Cortex of kidney (tissue), 1 donor: ENCODE measurements at places on chromosomes 2 and 18.

- DNase-seq = no peak
Measured at GRCh38 chr18:63017076-63017475, 301.7 kb downstream of the PHLPP1 start.

- no peak for DNase-seq
Measured at GRCh38 chr2:174624895-174625430, 27.4 kb upstream of the WIPF1 start.

DNA sequence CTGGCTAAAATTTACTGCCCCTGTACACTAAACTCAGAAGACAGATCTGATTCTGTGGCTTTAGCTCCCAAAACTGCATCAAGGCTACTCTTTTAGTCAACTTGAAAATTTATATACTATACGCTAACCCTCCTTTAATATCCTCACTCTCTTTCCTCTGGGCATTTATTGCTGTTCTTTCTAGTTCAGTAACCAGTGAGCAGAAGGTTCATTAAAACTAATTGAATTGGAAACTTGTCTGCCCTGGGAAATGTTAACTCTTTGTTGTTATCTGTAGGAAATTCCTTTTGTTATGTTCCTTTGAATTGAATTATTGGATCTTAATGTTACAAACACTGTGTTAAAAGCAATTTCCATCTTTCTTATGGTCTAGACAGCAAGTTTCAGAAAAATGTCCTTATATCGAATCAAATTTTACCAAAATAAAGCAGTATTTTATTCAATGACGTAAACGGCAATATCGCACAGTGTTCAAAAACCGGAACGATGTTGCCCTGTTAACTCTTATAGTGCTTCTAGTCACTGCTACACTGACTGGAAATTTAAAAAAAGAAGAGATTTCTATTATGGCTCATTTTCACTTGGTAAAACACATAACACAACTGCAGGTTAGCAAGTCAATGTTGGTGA lies 168.3 kb downstream of the NR4A2 start:
- DNase-seq = no peak

DNA sequence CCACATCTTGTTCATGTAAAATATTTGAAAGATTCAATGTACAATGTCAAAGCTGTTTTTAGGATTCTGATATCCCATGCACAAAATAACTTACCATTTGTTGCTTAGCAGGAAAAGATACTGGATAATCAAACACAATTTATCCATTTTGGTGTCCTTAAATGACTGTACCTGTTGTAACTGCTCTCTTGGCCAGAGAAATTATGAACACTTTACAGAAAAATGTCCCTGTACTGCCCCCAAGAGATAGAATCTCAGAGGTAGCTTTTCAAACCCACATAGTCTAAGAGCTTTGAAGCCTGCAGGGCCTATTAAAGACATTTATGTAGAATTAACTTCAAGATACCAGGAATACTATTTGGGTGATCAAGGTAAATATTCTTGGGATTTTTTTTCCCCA lies 12.2 kb upstream of the ME2 start:
- no peak for DNase-seq

DNA sequence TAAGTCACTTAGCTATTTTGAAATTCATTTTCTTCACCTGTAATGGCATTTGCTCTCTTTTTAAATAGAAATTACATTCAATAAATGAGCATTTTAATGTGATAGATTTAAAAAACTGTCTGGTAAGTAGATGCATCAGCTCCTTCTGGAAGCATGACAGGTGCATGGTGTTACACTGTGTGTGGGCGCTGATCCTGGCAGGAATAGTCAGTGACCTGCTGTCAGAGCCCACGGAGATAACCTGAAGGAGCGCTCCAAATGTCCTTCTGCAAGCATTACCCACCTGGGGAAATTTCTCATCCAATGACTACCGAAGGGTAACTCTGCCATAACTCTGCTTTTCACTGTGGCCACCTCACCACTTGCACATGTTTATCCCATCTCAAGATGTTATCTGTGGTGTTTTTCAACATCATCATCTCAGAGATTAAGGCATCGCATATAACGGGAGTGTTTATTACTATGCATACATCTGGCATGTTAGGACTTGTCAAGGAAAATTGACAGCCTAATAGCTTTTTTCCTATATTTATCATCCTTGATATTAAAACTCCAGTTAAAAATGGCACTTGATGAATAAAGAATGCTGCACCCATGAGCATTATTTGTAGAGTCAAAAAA lies 637.3 kb downstream of the ERBB4 start:
- DNase-seq = no peak

- DNase-seq = no peak
Measured at GRCh38 chr2:216549926-216550690, 51.5 kb downstream of the RPL37A start.

DNA sequence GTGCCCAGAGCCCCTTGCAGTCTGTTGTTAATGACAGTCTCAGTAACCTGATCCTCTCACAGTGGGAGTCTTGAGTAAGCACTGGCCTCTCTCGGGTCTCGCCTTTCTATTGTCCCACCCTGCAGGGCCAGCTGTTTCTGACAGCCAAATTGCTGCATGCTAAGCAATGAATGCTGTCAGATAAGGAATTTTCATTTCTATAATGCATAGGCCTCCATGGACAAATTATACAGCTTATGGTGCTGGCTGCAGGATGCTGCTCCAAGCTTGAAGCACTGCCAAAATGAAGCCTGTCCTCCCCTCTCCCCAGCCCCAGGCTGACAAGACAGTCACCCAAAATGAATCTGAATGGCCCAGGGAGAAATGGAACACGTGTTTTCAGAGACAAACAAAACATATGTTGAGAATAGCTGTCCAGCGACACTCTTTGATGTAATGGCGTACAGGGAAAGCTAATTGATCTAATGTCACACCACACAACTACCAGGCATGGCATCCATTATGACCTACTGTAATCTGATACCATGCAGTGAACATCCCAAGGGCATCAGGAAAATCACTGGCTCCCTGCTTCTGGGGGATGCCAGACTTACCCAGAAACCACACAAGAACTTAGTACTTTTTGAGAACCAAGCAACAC lies 36.8 kb downstream of the ACVR1 start:
- no peak for DNase-seq

GRCh38 chr2:181894381-181894780 lies 2.9 kb downstream of the ITPRID2 start:
- no peak for DNase-seq

DNA sequence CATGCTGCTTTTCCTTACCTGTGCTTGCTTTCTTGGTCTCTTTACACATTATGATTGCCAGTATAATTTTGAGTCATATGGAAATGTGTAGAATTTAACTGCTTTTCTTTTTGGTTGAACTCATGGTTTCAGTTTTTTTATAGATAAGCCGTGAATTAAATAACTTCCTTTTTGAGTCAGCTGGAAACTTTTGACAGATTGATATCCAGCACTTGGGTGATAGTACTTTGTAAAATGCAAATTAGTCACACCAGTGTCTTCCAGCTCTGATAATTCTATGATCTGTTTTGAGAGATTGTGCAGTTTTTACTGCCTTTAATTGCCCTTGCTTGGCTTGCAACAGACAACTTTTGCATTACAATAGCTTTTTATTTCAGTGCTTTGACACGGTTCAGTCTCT lies 86.4 kb downstream of the NCOA1 start:
- no peak for DNase-seq
